Prostate gland (tissue), 2 donors: ENCODE measurements at places on chromosomes 4 and X. TPM values are rescaled to one million over a fixed set of nuclear protein-coding genes. Genes with fewer than 3 reads are reported as not detected.

DNA sequence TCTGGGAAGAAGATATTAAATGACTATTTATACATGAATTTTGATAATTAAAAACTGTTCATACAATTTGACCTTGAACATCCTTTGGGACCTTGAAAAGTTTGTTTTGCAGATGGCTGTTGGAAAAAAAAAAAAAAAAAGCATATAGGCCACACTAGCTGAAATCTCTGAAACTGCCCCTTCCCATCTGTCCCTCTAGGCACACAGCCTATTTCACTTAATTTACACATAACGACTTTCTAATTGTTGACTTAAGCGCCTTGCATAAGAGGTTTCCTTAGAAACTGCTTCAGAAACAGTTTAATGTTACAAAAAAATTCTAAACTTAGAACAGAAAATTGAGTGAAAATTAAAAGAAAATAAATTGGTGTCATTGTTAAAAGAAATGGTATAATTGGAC, 131.0 kb downstream of the COX18 start:
- H3K27me3 ChIP-seq: no peaks in the 10 kb centered on the region
- H3K27ac ChIP-seq: no peak overlapping the region
- H3K4me3 ChIP-seq: no peak overlapping the region

- no peak overlapping the region for H3K27ac ChIP-seq
- H3K36me3 ChIP-seq: no peaks in the 10 kb centered on the region
- H3K4me1 ChIP-seq: no peaks in the 10 kb centered on the region
- H3K27me3 ChIP-seq: no peaks in the 10 kb centered on the region
- H3K4me3 ChIP-seq: no peak overlapping the region
Measured at GRCh38 chr4:85153221-85153620, 186.7 kb upstream of the WDFY3 start.

GRCh38 chr4:8316251-8316771, 46.8 kb downstream of the HTRA3 start:
- no peak for DNase-seq
- H3K4me1 ChIP-seq: no peaks in the 10 kb centered on the region
- H3K27me3 ChIP-seq: no peaks in the 10 kb centered on the region
- peak overlapping the region; percentile 13 for H3K27ac ChIP-seq
- no peaks in the 10 kb centered on the region for H3K36me3 ChIP-seq
- no peak overlapping the region for H3K4me3 ChIP-seq

DNA sequence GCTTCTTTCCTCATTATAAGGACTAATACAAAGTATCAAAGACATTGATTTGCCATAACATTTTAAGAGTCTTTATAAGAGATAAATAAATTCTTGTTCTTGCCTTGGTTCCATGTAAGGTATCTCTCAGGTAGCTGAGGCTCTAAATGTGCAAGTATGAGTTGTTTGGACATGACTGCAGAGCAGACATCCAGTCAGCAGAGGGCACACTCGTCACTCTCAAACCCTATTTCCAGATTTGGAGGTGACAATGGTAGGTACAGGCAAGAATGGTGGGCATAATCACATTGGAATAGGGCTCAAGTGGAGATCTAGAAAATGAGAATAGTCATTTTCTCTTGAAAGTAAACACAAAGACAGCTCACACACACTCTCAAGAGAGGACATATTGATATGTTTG, 133.3 kb upstream of the ZIC3 start:
- H3K4me3 ChIP-seq: no peak overlapping the region
- H3K4me1 ChIP-seq: no peaks in the 10 kb centered on the region
- H3K27me3 ChIP-seq: peaks cover 2% of the 10 kb centered on the region
- no peak for DNase-seq

ASMT gene
- not detected for total RNA-seq

PCDH18 gene
- 12.3 TPM for total RNA-seq
